ENCODE measurements at places on chromosomes 6 and 20. TPM values are rescaled to one million over a fixed set of nuclear protein-coding genes. Genes with fewer than 3 reads are reported as not detected.

Gene KCNK15
- 0.21 TPM for total RNA-seq

DNA sequence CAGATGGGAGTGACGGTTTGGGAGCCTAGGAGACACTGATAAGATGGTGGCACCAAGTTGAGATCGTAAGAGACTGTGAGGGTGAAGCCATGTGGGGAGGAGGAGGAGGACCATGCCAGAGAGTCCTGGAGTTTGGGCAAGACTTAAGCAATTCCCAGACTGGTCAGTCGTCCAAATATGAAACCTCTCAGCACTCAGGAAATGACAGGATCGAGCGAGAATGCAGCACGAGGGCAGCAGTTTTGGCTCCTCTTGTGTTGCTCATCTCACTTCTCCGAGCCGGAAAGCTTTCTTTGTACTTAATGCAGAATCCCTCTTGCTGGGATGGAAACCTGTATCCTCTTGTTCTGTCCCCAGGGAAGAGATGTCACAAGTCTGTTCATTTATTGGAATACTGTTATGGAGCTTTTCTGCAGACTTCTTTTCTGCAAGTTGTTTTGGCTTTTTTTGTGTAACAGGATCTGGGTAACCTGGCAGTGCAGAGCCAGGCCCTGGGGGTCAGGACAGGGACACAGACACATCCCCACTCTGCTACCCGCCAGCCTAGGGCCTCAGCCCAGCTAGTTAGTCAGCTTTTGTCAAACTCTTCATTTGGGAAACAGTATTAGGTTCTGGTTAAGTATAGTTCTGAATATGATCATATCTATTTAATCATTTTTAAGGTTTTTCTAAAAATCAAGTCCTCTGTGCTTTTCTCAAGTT is 34.3 kb downstream of the FNDC1 start:
- DNase-seq, result no peak

DNA sequence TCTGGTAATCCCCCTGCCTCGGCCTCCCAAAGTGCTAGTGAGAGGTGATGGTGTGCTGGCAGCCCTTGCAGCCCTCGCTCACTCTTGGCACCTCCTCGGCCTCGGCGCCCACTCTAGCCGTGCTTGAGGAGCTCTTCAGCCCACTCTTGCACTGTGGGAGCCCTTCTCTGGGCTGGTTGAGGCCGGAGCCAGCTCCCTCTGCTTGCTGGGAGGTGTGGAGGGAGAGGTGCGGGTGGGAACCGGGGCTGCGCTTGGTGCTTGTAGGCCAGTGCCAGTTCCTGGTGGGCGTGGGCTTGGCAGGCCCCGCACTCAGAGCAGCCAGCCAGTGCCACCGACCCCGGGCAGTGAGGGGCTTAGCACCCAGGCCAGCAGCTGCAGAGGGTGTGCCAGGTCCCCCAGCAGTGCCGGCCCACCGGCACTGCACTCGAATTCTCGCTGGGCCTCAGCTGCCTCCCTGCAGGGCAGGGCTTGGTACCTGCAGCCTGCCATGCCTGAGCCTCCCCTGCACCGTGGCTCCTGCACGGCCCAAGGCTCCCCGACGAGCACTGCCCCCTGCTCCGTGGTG is 189.0 kb upstream of the ASCC3 start:
- DNase-seq, result no peak

DNA sequence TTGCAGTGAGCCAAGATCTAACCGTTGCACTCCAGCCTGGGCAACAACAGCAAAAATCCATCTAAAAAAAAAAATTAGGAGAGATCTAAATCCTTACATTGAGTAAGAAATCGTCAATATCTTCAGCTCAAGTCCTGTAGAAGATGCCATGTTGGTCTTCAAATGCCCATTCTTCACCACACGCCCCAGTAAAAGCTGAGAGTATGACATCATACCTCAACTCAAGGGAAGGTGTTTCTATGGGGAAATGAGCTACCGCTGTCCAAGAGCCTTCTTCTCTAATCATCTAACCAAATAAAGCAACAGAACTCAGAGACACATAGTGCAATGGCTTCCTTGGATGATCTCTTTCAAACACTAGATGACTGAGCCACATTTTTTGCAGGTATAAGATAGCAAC is 2.5 kb upstream of the ZC3H12D start:
- no peak for DNase-seq

DNA sequence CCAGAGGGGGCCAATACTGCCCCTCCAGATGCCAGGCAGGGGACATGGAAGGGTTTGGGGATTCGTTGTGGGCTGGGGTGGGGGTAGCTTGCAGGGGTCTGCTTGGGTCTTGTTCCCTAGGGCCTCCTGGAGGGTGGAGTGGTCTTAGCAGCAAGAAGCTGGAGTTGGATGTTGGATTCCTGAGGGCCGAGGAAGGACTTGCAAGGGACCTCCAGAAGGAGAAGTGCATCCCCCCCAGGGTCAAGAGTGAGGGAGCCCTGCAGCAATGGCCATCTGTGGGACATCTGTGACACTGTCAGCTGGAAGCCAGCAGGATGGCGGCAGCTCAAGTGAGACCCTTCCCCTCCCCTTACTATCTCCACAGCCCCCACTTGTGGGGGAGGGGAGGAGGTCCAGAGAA is 25.4 kb upstream of the CCN5 start:
- DNase-seq, result no peak

DNA sequence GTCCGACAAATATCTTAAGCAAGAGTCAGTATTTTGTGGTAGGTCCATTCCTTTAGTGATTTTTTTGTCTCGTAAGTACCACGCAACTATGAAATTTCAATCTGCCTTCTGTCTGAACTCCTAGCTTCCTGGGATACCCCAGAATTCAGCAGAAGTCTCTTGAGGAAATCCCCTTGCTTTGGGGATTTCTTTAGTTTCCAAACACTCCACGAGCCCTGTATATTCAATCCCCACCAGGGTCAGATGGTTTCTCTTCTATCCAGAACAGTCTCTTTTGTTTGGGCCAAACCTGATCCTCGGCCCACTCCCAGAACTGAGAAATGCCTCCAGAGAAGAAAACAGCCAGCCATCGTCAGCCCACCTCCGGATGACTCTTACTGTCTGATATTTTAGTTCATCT is 113.0 kb downstream of the CHD6 start:
- DNase-seq, result no peak

GRCh38 chr20:62487561-62488354 is 12.0 kb upstream of the GATA5 start:
- no peak for DNase-seq

Measured in urinary bladder (tissue), 4 donors.